Hematopoietic multipotent progenitor cell treated with erythropoietin and hydrocortisone succinate and interleukin-3 and kit ligand, for 8 days (in vitro differentiated cells): ENCODE measurements at places on chromosomes 4 and X.

DNA sequence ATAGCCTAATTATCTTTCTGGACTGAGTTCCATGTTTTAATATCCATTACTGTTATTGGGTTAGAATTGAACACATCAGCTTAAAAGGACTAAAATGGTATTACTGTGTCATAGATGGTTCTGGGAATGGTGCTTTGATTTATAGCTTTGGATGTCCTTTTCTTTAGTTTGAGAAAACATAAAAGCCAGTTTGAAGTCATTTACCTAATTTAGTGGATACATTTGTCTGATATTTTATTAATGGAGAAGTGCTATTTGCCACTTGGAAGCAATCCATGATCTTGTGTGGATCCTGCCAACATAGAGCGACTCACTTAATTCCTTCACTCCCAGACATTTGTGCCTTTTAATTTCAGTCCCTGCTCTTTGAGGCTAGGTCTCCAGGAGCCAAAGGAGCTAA is 212.4 kb upstream of the PACRGL start:
- DNase-seq = no peak

GRCh38 chr4:26067035-26067434 is 153.0 kb downstream of the SMIM20 start:
- no peak for DNase-seq

GRCh38 chr4:184568770-184569169 is 80.5 kb downstream of the CASP3 start:
- DNase-seq = no peak

- no peak for DNase-seq
Observed at GRCh38 chr4:138408758-138409157, 166.6 kb upstream of the SLC7A11 start.

DNA sequence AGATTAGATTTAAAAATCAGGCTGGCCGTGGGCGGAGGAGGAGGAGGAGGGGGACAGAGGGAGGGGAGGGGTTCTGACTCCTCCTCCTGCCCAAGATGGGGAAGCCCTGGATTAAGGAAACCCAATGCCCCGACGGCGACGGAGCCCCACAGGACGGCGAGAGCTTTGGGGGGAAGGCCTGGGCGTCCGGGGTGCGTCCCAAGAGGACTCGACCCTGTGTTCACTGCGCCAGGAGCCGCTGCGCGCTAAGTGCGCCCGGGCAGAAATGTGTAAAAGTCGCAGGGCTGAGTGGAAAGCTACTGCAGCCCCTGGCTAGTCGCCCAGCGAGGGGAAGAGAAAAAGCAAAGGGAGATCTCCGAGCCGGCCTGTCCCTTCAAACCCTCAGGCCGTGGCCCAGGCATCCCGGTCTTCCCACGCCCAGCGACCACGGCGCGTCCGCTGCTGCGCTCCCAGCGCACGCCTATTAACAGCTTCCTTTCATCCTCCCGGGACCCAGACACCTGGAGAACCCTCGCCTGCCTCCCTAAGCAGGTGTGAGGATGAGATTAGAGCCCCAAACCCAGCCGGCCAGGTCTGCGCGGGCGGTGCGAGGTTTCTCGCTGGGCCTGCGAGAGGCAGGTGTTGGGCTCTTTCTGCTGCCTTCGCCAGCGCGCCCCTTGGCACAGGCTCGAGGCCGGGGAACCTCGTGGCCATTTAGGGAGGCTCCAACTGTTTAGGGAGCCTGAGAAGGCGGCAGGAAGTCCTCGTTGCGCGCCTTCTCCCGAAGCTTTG is 1.4 kb upstream of the RPS6KA3 start:
- DNase-seq = peak; percentile 3

DNA sequence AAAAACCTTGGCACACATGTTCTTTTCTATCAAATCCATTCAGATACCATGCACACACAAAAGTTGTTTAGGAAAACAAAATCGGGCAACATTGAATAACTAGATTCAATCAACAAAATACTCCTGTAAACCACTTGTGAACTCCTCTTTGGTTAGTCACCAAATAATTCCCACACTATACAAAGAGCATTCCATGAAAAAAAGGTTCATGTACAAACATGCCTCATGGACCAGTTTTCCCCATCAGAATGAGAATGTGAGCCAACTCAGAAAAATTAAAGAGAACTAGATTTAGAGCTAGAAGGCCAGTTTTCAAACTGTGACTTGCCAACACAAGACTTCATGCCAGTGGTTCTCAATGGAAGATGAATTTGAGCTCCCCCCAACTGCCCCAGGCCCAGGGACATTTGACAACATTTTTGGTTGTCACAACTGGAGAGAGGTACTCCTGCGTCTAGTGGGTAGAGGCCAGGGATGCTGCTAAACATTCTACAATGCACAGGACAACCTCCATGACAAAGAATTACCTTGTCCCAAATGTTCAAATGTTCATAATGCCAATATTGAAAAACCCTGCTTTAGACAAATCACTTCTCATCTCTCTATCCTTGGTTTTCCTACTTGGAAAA is 55.4 kb downstream of the GPC3 start:
- no peak for DNase-seq

- no peak for DNase-seq
Observed at GRCh38 chr4:96056346-96056934, 216.5 kb downstream of the PDHA2 start.

- no peak for DNase-seq
Observed at GRCh38 chr4:113077575-113077974, 28.1 kb downstream of the ANK2 start.

- DNase-seq = no peak
Observed at GRCh38 chrX:7027071-7027470, 120.4 kb upstream of the STS start.

- DNase-seq = no peak
Observed at GRCh38 chrX:38287674-38288073, 39.6 kb downstream of the RPGR start.

- DNase-seq = peak; percentile 9
Observed at GRCh38 chr4:183011213-183011907, 87.7 kb upstream of the WWC2 start.

DNA sequence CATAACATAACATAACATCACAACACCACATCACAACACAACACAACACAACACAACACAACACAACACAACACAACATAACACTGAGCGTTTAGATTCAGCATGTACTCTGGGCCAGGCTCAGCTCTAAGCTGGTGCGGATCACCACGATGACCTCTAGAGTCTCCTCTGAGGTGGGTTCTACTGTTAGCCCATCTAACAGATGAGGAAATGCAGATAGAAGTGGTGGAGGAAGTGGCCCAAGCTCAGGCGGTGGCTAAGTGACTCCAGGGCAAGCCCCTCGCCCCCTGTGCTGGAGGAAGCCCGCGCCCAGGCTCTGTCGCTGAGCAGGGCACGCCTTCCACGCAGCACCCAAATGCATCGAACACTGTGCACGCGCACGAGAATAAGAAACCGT is 45.3 kb upstream of the CDKN2AIP start:
- DNase-seq = peak; percentile 60

DNA sequence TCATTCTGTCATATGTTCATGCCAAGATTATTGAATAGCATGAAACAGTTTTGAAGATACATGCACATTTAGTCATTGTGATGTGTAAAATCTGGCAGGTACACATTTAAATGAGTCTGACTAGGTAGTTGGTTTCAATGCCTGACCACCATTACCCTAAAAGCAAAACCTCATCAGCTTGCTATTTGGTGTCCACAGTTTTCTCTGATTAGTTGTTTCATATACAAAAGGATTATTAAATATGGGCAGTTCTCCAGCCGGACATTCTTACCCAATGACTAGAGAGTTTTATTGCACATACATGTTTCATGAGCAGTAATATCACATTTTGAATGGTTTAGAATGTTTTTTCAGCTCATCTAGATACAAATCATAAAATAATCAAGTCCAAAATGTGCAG is 23.7 kb downstream of the DCHS2 start:
- DNase-seq = no peak

- DNase-seq = no peak
Observed at GRCh38 chrX:105823092-105823455, 735 bp downstream of the NRK start.

DNA sequence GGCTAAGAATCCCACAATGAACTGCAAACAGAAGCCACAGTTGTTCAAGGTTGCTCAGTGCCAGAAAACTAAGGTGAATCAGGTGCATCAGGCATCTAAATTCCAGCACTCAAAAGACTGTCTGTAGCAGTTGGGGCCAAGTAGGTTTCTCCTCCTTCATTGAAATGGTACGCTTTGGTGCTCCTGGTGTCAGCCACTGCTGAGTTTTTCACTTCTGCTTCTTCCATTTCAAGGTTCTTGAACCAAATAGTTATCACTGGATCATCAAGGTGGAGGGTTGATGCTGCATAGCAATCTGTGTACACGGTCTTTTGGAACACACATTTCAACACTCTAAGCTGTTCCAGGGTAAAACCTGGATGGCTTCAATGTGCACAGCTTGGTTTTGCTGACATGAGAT is 74.4 kb downstream of the TMA16 start:
- DNase-seq = no peak

DNA sequence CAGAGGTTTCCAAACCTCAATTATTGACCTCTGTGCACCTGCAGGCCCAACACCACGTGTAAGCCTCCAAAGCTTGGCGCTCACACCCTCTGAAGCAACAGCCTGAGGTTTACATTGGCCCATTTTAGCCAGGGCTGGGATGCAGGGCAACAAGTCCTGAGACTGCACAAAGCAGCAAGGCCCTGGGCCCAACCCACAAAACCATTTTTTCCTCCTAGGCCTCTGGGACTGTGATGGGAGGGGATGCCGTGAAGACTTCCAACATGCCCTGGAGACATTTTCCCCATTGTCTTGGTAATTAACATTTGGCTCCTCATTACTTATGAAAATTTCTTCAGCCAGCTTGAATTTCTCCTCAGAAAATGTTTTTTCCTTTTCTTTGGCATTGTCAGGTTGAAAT is 54.9 kb upstream of the CNKSR2 start:
- DNase-seq = no peak

DNA sequence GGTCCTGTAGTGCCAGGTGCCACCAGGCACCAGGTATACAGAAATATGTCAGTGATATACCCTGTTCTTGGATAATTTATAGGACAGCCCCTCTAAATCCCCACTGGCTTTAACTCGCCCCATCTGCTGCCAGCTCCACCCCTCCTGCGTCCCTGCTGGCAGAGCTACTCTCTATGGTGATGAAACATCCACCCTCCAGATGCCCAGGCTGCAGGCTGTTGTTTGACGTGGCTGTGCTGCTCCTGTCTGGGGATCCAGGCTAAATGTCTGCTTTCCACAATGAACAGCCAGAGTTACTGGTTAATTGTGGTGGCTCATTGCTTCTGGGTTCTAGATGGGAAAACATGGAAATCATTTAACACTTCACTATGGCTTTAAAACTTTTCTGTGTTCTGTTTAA is 12.9 kb downstream of the NHSL2 start:
- DNase-seq = no peak

- DNase-seq = no peak
Observed at GRCh38 chr4:33649015-33649414, 2595.3 kb downstream of the ARAP2 start.

GRCh38 chrX:46627062-46627461 is 53.5 kb downstream of the CHST7 start:
- DNase-seq = no peak

DNA sequence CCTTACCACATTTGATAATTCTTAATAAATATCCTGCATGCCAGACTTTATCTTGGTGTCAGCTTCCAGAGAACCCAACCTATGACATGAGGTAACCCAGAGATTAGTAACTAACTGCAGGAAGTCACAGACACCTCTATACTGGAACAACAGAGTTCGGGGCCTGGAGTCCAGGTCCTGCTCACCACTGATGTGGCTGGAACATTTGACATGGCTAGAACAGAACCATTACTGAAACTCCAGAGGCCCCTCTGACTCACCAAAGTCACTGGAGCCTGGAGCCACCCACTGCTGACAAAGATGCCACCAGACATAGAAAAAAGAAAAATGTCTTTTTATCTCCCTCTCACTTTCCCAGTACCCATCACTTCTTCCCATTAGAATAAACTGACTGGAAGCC is 403.7 kb downstream of the MID1IP1 start:
- DNase-seq = no peak

GRCh38 chr4:92104506-92104905 is 199.3 kb upstream of the GRID2 start:
- DNase-seq = no peak

GRCh38 chr4:133484287-133484686 is 335.2 kb downstream of the PCDH10 start:
- DNase-seq = no peak

GRCh38 chr4:159002950-159003349 is 99.9 kb upstream of the RAPGEF2 start:
- DNase-seq = no peak

DNA sequence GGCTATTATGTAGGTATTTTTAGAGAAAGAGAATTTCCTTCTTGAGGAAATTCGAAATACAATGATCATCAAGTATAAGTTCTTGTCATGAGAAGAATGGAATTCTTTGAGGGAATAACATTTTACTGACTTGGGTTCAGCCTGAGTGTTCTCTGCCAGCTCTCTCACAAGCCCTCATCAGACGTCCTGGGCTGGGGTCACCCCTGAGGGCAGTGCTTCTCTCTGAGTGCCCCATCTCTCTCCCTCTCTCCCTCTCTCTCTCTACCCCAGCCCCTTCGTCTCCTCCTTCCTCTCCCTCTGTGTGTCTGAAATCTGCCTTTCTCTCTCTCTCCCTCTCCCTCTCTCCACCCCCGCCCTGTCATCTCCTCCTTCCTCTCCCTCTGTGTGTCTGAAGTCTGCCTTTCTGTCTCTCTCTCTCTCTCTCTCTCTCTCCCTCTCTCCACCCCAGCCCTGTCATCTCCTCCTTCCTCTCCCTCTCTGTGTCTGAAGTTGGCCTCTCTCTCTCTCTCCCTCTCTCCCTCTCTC is 241.7 kb upstream of the PSAPL1 start:
- DNase-seq = no peak

DNA sequence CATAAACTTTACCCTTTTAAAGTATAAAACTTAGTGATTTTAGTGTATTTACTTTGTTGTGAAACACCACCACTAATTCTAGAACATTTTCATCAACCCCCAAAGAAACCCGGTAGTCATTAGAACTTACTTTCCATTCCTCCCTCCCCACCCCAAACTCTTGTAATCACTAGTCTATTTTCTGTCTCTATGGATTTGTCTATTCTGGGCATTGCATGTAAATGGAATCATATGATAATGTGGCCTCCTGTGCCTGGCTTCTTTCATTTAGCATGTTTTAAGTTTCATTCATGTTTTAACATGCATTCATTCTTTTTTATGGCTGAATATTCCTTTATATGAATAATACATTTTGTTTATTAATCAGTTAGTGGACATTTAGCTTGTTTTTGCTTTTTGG is 27.8 kb downstream of the BMP2K start:
- no peak for DNase-seq

DNA sequence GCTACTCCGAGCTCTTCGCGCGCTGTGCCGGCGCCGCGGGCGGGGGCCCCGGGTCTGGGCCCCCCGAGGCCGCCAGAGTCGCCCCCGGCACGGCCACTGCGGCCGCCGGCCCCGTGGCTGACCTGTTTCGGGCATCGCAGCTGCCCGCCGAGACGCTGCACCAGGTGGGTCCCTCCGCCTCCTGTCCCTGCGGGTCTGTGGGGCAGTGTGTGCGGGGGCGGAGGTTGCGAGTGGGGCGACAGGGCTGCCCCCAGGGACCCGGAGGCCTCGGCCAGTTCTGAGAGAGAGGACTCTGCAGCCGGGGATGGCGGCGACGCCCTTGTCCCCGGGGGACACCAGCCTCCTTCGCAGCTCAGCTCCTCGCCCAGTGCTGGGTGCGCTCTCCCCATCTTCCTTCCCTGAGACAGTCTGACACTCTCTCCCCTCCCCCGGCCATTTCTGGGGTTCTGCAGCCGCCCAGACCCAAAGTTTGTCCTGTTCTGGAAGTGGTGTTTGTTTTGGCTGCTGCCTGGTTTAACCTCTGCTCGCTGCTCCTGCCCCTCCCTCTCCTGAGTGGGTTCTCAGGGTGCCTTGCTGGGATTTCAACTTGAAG is 609 bp downstream of the REPS2 start:
- DNase-seq = no peak

- DNase-seq = no peak
Observed at GRCh38 chrX:21711129-21711847, 46.6 kb downstream of the SMPX start.
